Activated T-helper 17 cell treated with anti-CD3 and anti-CD28 coated beads, Interleukin-2, amount 50 U/mL, for 72 hours (primary cell): ENCODE measurements at places on chromosomes 4 and X. TPM values are rescaled to one million over a fixed set of nuclear protein-coding genes. Genes with fewer than 3 reads are reported as not detected.

- no peak for ATAC-seq
Observed at GRCh38 chrX:45623266-45623665, 422.6 kb upstream of the DIPK2B start.

DNA sequence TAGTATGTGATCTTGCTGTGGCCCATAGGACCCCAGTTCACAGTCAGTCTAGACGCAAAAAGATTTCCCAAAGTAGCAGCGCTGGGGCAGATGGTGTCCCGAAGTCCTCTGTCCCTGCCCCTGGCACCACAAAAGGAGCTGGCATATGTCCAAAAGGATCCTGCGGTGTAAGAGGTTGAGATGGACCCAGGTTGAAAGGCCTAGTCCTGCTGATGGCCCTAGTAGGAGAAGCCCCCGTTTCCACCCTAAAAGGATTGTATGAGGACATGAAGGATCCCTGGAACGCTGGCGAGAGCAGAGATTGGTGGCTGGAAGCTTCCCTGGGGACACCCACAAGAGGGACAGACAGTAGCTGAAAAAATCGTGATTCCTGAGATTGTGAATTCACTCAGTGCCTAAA lies 58.0 kb upstream of the DCAF8L1 start:
- no peak for ATAC-seq

PDGFC gene
- not detected for total RNA-seq

ADAD1 gene
- not detected for total RNA-seq

DNA sequence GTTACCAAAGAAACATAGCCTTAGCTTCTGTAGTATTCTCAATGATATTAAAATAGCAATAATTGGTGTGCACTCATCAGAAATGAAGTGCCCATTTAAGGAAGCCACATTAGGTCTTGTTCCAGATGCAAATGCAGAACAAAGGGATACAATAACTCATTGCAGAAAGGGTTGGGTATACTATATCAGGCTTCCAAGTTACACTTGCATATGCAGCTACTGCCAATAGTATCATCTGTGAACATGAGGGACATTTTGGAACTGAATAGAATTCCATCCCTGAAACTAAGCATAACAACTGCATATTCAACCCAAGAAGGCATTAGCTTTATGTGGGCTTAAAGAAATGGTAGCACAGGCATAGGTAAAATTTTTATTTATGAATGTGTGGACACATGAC lies 167.8 kb downstream of the ANTXR2 start:
- ATAC-seq = no peak

DNA sequence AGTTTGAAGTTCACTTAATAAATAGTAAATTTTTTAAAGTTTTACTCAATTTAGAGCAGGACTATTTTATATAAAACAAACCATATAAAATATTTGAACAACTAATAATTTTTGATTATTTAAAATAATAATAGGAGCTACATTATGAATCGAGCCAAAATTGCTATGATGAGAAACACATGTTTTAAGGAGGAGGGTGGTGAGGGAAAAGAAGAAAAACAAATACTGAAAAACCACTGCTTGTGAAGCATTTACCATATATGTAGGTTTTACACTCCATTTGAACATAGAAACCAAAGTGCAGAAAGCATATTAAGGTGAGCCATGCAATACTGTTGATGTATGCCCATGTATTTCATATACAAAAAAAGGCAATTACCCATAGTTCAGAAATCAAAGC lies 448.9 kb downstream of the FSTL5 start:
- ATAC-seq = no peak

DNA sequence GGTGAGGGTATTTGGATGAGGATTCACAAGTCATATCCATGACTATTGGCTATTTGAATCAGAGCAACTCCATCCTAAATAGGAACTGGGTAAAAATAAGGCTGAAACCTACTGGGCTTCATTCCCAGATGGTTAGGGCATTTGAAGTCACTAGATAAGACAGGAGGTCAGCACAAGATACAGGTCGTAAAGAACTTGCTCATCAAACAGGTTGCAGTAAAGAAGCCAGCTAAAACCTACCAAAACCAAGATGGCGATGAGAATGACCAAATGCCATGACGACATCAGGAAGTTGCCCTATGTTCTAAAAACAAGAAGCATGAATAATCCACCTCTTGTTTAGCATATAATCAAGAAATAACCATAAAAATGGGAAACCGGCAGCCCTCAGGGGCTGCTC lies 224.9 kb downstream of the PACRGL start:
- no peak for ATAC-seq

DNA sequence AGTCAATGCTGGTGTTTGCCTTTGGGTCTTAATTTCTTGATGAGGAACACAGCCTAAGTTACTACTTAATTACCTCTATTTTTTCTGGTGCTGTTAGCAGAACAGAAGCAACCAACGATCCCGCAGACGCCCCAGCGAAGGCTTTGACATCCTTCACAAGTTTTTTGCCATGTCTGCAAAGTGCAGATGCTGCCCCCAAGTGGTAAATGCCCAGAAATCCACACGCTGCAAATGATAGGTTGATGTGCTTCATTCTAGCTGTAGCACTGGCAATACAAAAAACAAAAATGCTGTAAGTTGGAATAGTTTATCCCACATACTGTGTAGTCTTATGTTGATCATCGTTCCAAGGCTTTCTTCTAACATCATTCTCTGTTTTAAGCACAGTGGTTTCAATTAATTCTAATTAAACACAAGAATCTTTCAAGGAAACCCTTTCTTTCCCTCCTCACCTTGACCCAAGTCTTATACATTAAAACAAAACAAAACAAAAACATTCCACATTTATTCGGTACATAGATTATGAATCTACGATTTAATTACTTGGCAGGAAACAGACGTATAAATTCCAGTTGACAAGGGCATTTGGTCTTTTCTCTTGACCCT lies 1.2 kb downstream of the PNPLA4 start:
- peak; percentile 37 for ATAC-seq

SLC26A1 gene
- 0.37 TPM for total RNA-seq

DNA sequence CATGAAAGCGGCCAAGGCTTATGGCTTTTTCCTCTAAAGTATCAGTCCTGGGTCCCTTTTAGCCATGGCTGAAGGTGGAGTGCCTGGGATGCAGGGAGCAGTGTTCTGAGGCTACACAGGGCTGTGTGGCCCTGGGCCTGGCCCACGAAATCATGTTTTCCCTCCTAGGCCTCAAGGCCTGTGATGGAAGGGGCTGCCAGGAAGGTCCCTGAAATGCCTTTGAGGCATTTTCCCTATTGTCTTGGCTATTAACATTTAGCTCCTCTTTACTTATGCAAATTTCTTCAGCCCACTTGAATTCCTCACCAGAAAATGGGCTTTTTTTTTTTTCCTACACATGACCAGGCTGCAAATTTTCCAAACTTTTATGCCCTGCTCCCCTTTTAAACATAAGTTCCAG lies 657.0 kb downstream of the DACH2 start:
- ATAC-seq = no peak

- ATAC-seq = no peak
Observed at GRCh38 chr4:56981795-56982201, 3.1 kb downstream of the POLR2B start.

DNA sequence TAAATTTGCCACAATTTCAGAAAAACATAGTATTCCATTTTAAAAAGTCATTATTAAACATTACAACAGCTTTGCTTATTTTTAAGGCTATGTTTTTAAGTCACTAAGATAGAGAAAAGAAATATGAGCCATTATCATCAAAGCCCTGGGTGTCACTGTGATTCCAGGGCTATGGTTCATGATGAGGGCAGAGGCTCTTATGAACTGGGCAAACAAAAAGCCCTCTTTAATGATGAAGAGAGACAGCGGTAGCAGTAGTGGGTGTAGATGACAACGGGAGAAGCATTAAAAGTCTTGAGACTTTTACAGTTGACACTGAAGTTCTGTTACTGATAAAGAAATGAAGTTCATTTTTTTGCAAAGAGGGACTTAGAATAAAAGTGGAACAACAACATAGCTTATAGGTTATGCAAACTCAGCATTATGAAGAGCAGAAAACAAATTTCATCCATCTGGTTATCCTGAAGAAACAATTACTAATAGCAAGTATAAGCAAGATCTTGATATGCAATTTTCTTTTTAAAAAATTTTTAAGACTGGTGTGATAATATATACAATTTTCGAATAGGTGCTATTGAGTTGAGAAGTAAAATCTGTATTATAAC lies 202.7 kb upstream of the ETNPPL start:
- ATAC-seq = no peak

FRAS1 gene
- not detected for total RNA-seq

GRCh38 chr4:15194520-15194919 lies 192.2 kb downstream of the CPEB2 start:
- ATAC-seq = no peak

ABLIM2 gene
- total RNA-seq = 0.53 TPM

- ATAC-seq = peak; percentile 34
Observed at GRCh38 chr4:186628058-186628711, 72.8 kb upstream of the MTNR1A start.

DNA sequence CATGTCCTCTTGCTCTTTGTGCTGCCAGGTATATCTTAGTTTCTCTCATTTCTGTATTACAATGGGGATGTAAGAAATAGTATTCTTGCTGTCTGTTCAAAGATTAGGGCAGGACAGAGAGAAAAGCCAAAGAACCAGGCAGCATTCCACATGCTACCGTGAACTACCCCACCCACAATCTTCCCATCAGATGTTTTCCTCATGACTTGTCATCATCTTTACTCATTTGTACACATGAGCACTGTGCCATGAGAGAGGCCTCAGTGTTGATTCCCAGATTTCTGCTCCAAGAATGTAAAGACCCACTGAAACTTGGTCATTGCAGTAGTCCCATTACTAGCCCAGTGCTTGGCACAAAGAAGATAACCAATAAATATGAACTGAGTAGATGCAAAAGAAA lies 354.6 kb upstream of the RASGEF1B start:
- no peak for ATAC-seq

- no peak for ATAC-seq
Observed at GRCh38 chrX:11760958-11761357, 2.9 kb downstream of the MSL3 start.

- no peak for ATAC-seq
Observed at GRCh38 chr4:169715826-169716225, 41.9 kb downstream of the HPF1 start.

AADAT gene
- not detected for total RNA-seq

DNA sequence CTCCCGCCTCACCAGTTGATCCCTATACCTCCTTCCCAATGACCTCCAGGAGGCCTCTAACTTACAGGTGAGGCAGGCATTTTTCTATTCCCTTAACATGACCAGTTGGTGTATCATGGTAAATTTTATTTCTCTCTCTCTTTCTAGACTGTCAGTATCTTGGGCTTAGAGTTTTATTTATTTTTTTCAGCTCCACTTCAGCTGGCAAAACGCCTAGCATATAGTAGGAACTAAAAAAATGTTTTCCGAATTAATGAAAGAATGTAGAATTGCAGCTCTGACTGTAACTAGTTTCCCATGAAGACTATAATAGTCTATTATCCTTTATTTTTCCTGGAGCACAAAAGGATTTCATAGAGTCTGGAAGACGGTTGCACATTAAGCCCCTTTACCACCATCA lies 84.8 kb downstream of the PDE5A start:
- no peak for ATAC-seq
